ENCODE measurements at places on chromosomes 5 and 9. TPM values are rescaled to one million over a fixed set of nuclear protein-coding genes. Genes with fewer than 3 reads are reported as not detected.

PCDHGA3 gene
- polyA plus RNA-seq = 0.12 TPM

PLAC8L1 gene
- polyA plus RNA-seq = not detected

FCN2 gene
- polyA plus RNA-seq = 0.04 TPM

WWC1 gene
- 21.7 TPM for polyA plus RNA-seq

APBA1 gene
- polyA plus RNA-seq = 0.82 TPM

ENC1 gene
- 2.0 TPM for polyA plus RNA-seq

CANX gene
- polyA plus RNA-seq = 68.4 TPM

ANKH gene
- polyA plus RNA-seq = 12.7 TPM

BRINP1 gene
- 0.77 TPM for polyA plus RNA-seq

ZNF366 gene
- polyA plus RNA-seq = 0.26 TPM

SLC36A3 gene
- polyA plus RNA-seq = not detected

C9orf43 gene
- polyA plus RNA-seq = 0.33 TPM

LURAP1L gene
- 3.1 TPM for polyA plus RNA-seq

LYSMD3 gene
- polyA plus RNA-seq = 4.0 TPM

C7 gene
- 6.5 TPM for polyA plus RNA-seq

PTGS1 gene
- 6.8 TPM for polyA plus RNA-seq

LIFR gene
- polyA plus RNA-seq = 2.0 TPM

PCDHB7 gene
- 0.14 TPM for polyA plus RNA-seq

PCDHGA11 gene
- 0.44 TPM for polyA plus RNA-seq

SERF1B gene
- polyA plus RNA-seq = 24.8 TPM

BHMT gene
- polyA plus RNA-seq = 0.10 TPM

BAAT gene
- not detected for polyA plus RNA-seq

FAM221B gene
- not detected for polyA plus RNA-seq
